Mesothelial cell of epicardium (in vitro differentiated cells): ENCODE measurements at places on chromosomes 5 and 9.

DNA sequence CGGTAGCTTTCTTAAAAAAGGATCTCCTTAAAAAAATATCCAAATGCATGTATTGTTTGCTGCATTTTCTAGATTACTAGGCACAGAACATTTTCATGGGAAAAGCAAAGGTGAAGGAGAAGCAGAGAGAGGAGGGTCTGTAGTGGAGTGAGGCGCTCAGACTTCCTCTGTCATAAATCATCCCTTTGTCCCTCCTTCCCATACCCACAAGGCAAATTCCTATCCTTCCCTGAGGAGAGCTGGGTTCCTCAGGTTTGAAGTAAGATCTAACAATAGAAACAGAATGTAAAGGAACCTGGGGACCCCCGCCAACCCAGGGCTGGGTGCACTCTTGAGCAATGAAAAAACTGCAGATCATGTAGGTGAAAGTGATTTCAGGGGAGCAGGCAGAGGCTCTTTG is 149.2 kb upstream of the ANKH start:
- DNase-seq, result no peak

DNA sequence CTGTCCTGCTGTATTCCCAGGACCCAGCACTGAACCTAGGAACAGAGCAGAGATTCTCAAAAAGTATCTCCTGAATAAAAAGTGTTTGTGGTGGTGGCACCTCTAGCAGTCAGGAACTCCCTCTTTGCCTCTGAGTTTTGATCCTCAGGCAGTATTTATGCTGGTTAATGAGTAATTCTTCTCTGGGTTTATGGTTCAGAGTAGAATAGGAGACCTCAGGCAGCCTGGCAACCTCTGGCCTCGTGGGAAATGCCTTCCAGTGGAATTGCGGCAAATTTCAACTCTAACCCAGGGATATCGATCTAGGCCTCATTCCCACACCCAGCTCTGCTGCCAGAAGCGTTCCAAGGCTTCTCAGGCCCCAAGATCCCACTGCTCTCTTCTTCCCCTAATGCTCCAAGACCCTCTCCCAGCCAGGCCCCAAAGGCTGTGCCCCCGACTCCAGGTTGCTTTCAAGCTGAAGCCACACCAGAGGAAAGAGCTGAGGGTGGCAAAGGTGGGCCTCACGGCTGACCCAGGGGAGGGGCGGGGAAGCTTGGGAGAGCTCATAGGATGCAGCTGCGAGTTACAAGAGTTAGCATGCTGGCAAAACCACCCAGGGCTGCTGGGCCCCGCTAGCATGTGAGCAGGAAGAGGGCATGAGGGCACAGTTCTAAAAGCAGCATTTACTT is 10.9 kb upstream of the HDHD3 start:
- DNase-seq, result no peak

DNA sequence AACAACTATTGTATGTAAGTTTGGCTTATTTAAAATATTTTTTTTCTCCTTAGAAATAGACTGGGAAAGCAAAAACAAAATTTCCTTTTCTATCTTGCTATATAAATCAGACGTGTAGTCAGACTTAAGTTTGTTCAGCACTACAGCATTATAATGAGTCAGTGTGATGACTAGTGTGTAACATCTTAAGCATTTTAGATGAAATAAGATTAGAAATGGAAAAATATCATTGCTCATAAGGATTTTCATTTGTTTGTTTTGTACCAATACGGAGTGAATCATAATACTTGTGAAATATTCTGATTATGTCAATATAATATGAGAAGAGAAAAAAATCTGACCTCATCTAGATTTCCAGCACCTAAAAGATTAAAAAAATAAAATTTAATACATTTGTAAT is 64.7 kb upstream of the RICTOR start:
- no peak for DNase-seq

- no peak for DNase-seq
Measured at GRCh38 chr9:70131296-70131695, 87.6 kb downstream of the MAMDC2 start.

DNA sequence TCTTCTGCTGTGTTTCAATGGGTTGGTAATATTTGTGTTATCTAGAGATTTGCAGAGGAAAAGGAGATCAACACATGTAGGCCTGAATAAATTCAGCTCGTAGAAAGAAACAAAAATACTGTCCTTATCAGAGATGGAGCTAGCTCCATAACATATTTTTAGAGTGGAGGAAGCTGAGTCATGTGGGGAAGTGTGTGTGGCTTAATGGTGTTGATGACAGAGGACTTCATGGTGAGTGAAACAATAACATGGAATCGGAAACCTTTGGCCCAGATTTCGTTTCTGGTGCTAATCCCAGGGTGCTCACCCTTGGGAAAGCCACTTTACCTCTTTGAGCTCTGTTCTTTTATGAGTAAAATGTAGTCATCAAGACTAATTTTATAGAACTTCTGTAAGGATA is 825.0 kb downstream of the TLR4 start:
- DNase-seq, result no peak

GRCh38 chr5:57117596-57117995 is 56.3 kb upstream of the GPBP1 start:
- DNase-seq, result no peak

- no peak for DNase-seq
Measured at GRCh38 chr5:89844548-89844947, 565.0 kb downstream of the CETN3 start.

DNA sequence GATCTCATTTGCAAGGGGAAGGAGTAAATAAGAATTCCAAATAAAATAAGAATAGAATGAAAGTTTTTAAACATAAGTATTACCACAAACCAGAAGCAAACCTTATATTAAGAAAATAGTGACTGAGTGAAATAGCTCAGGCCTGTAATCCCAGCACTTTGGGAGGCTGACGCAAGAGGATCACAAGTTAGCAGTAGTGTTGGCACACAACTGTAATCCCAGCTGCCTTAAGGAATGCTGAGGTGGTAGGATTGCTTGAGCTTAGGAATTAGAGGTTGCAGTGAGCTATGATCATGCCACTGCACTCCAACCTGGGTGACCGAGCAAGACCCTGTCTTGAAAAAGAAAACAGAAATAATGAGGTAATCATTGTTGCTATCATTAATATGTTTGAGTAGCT is 47.0 kb downstream of the APC start:
- no peak for DNase-seq

GRCh38 chr5:170182491-170182890 is 50.3 kb upstream of the C5orf58 start:
- no peak for DNase-seq

- no peak for DNase-seq
Measured at GRCh38 chr5:132003170-132003744, 8.2 kb downstream of the ACSL6 start.

DNA sequence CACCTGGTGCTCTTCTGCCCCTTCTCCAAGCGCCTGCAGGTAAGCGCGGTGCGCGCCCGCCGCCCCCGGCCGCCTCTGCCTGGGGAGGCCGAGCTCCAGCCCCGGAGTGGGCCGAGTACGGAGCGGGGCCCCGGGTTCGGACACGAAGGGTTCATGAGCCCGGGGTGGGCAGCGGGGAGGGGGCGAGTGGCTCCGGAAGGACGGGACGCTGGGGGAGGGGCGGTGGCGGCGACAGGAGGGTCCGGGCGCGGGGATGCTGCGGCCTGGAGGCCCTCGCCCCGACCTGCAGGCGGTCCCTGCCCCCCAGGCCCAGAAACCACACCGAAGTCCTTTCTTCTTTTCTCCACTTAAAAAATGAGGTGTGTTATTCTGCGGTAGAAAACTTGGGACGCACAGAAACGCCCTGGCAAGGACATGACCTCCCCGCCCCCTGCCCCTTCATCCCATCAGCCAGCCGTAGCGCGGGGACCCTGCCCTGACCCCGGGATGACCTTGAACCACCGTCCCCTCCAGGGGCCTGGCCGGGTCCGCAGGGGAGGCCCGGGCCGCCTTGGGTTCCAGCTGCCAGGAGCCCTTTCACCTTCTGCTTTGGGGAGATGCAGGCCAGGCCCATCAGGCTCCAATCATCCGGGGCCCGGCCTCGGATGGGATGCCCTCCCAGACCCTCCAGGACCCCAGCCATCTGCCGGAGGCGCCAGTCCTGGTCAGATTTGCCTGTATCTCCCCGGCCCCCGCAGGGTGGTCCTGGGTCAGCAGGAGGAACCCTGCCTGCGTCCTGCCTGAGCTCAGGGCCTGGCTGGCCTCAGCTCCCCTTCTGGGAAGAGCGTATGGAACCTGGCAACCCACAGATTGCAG is 545 bp downstream of the DIPK1B start:
- no peak for DNase-seq

- no peak for DNase-seq
Measured at GRCh38 chr9:15642369-15642962, 89.6 kb downstream of the CCDC171 start.

DNA sequence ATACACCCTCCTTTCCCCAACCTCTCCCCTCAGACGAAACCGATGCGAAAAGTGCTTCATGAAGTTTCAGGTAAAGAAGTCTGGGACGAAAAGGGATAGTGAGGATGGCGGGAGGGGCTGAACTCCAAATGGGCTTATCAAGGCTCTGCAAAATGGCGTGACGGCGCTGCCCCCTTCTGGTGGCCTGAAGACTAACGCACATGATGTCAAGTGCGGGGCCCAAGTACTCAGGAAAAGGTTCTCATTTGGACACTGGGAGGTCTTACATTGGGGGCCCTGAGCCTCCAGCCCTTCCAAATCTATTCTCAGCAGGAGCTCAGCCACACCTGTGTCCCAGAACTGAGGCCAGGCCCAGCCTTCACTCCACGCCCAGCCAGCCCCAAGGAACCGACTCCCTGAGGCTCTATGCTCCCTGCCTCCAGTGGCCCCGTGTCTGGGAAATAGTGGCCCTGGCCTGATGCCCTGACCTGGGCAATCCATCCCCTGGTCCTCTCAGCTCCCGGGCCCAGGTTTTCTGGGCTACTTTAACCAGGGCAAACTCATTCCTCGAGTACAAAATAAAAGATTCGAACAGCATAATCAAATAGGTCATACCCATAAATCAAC is 119.9 kb downstream of the KCNIP1 start:
- no peak for DNase-seq
